ENCODE measurements at places on chromosomes 3 and 15.

- DNase-seq = no peak
These were observed 441.5 kb upstream of the ARHGEF26 start for GRCh38 chr3:153679714-153680113.

DNA sequence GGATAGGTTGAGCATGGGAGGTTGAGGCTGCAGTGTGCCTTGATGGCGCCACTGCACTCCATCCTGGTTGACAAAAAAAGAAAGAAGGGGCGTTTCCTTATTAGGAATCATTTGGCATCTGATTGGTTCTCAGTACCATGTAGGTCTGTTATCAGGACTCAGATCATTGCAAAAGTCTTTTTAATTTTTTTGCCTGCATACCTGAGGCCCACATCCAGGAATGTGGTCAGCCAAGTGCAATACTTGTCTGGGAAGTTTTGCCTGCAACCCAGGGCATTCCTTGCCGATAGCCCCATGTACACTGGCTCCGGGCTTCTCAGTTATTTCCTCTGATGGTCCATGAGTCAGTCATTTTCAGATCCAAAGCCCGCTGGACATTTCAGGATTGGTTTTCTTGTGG lies 50.1 kb upstream of the CRTC3 start:
- peak; percentile 35 for DNase-seq

- peak; percentile 73 for DNase-seq
These were observed 28.1 kb upstream of the CNBP start for GRCh38 chr3:129211772-129212171.

DNA sequence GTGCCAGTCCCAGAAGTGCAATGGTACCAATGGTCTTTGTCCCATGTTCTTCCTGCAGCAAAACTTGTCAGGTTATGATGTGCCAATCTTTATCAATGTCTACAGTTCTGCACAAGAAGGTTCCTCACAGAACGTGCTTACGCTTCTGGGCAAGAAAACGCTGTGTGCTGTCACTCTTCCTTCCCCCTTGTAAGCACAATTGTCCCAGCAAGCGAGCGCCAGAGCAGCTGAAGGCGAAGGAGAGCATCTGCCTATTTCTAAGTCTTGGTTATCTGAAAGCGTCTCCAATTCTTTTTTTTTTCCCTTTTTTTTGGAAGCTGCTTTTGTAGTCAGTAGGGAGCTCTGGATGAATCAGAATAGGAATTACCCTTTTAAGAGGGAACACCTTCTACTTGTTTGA lies 514.4 kb downstream of the FGF12 start:
- DNase-seq = no peak

DNA sequence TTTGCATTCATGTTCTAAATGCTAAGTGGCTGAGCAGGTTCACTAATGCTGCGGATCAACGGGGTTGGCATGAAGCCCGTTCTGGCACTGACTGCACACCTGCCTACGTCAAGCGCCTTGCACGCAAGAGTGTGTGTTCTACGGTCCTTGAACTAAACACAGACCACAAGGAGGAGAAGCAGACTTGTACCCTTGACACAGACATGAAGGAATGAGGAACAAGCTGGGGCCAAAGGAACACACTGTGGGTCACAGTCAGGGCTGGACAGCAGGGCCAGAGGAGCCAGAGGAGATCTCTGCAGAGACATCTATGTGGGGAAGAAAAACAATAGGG lies 48.0 kb upstream of the LDHAL6B start:
- DNase-seq = no peak

- no peak for DNase-seq
These were observed at the start of the genes DUOX1 and DUOXA1 for GRCh38 chr15:45129651-45130129. Gene DUOX1, plus strand, starts transcription at chr15:45129994. Its CDS starts 1,973 bp downstream, at chr15:45131967. Gene DUOXA1, minus strand, starts transcription at chr15:45129879. Its CDS starts 6,865 bp downstream, at chr15:45123014.

DNA sequence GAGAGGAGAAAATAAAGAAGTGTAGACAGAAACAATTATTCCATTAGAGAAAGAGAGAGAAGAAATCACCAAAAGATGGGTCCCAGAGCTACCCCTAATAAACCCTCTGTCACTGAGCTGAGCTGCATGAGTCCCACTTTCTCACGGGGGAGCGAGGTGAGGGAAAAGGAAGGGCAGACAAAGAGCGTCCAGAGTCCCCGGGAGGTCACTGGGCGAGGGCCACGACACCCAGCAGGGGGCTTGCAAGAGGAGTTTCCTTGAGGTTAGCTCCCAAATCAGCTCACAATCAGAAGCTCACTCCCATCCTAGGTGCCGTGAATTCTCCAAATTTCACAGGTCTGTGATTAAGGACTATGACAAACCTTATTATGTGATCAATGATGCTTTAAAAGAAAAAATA lies 62.3 kb downstream of the XXYLT1 start:
- DNase-seq = no peak

Data from choroid plexus epithelial cell (primary cell).